Head of caudate nucleus (tissue), 42 donors: ENCODE measurements at places on chromosomes 5 and 9.
A peak's percentile ranks its signal among the peaks of the same experiment; 100 is the strongest.

DNA sequence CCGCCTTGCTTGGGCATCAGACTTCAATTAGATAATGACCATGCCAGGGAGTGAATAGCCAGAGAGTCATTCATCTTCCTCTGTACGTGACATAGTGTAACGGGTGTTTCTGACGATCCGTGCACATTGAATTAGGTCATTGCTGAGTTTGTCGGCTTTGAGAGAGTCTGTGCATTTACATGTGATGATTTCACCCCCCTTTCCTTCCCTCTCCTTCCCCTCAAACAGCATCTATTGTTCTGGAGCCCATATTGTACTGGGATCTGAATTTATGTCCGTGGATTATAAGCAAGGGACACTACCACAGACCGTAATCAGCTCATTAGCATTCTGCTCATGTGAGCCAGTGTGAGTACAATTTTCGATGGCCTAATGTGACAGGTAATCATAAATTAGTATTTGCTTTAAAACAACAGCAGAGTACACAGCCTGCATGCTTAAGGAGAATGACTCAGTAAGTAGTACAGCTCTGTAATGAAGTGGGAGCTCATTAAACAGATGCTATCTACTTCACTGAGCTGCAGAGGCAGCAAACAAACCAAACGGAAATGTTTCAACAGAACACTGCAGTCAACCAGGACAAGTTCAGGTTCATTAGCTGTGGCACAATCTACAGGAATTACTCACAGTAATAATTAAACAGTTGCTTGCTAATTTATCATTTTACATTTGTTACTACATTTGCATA is 302.1 kb downstream of the CSNK1G3 start:
- DNase-seq: no peak

DNA sequence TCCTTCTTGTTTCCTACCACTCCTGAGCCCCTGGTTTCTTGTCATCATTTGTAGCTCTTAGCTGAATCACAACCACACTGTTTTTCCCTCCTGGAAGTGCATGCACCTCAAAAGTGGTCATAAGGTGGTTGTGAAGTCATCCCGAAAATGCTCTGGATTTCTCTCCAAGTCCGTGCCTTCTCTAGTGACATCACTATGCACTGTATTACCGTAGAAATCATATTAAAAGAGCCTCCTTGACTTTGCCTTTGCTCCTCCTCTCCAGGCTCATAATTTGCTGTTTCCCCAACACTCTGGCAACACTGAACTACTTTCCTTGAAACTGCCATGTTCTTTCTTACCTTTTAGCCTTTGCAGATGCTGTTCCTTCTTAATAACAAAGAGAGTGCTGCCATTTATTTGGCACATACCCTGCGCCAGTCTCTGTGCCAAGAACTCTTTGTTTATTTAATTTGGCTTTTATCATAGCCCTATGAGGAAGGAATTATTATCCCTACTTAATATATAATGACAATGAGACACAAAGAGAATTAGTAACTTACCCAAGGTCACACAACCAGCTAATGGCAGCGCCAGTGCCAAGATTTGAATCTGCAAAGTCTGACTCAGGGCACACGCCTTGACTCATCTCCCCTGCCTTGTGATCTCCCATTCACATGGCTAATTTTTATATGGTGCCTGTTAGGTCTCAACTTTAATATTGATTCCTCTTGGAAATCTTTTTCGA is 115.4 kb downstream of the KIF4B start:
- DNase-seq: no peak

- DNase-seq: no peak
Measured at GRCh38 chr9:113525831-113526230, 62.3 kb downstream of the RGS3 start.

DNA sequence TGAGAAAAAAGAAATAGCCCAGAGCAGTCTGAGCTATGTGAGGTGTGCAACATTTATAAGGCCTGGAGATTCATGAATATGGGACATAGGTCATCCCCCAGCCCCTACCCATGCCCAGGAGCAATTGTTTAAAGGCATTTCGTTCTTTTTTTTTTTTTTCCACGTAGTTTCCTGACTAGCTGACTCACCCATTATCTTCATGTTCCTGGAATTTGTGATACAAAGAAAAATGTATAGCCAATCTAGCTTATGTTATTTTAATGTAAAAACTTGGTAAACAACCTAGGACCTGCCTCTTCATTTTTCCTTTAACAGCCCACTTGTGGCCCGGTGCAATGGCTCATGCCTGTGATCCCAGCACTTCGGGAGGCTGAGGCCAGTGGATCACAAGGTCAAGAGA is 81.3 kb downstream of the OSTF1 start:
- no peak for DNase-seq

DNA sequence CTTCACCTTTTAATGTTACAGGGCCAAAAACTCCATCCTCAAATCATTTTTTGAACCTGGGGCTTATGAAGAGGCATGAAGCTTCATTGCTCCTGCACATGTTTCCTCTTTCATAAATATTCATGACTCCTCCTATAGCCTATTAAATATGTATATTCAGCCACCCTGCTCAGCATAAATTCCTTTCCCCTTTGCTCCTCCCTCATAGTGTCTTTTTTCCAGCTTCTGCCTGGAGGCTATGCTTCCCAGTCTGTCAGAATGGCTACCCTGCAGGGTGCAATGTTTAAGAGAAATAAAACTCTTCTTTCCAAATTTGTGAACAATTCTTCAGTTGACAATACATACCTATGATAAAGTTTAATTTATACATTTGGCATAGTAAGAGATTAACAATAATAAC is 1082.9 kb upstream of the CDH18 start:
- DNase-seq: no peak

GRCh38 chr5:126515337-126515736 is 79.7 kb downstream of the ALDH7A1 start:
- DNase-seq: no peak

- no peak for DNase-seq
Measured at GRCh38 chr5:57493034-57493433, 10.4 kb upstream of the ACTBL2 start.

DNA sequence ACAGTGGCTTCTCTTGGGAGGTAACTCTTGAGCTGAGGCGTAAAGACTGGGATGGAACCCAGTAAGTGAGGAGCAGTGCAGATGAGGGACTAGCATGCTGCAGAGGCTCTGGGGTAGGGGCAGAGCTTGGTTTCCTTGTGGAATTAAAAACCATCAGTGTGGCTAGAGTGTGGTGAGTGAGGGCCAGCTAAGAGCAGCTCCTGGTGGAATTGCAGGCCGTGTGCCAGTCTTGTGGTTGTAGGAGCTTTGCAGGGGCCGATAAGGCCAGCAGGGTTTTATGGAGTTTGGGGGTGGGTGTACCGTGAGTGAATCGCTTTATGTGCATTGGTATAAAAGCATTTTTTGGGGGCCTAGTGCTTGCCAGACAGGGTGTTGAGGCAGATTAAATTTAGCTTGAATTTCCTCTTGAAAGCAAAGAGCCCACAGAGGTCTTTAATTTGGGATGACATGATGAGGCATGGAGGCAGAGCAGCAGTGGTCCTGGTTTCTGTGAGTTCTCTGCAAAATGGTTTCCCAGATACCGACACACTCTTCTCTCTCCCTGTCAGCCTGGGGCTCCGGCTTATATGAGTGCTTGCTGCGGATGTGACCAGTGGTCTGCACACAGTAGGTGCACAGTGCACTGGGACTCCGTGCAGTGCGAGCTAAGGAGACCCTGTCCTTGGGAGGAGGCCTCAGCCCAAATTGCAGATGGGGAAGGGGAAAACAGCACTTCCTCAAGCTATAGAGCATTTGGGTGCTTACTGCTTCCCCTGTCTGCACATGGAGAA is 176.4 kb upstream of the PITX1 start:
- no peak for DNase-seq

DNA sequence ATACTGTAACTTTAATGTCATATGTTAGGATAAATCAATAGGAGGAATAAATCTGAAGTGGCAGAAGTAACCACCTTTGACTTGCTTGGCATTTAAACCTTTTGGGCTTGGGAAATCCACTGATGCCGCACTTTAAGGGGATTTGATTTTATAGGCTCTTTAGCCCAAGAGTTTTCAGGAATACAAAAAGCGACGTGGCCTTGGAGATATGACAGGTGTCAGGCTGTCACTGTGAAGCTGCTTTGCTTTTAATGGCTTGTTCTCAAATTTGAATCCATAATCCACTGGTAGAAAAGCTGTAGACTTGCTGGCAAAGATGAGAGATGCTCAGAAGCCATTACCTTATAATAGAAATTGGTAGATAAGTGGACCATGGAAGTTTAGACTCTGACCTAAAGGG is 71.6 kb downstream of the GABRG2 start:
- DNase-seq: no peak

DNA sequence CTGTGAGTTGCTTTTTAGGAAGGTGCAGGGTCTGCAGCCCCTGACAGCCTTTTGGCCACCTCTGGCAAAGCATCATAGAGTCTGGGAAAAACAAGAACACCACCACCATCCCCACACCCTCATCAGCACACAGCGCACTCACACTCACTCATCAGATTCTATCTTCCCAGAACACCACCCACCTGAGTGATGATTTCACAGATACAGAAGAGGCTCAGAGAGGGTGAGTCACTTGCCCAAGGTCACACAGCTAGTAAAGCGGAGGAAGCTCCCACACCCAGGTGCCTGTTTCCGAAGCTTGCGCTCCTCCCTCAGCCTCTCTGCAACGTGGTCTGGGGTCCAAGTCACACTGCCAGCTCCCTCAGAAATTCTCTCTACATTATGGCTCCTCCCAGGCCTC is 41.8 kb upstream of the HRH2 start:
- DNase-seq: no peak

- DNase-seq: no peak
Measured at GRCh38 chr5:166441-167372, 24.6 kb upstream of the LRRC14B start.

- no peak for DNase-seq
Measured at GRCh38 chr5:172048539-172049101, 42.2 kb upstream of the FBXW11 start.

- peak; percentile 85 for DNase-seq
Measured at GRCh38 chr9:34899535-34900158, 58.4 kb upstream of the PHF24 start.

DNA sequence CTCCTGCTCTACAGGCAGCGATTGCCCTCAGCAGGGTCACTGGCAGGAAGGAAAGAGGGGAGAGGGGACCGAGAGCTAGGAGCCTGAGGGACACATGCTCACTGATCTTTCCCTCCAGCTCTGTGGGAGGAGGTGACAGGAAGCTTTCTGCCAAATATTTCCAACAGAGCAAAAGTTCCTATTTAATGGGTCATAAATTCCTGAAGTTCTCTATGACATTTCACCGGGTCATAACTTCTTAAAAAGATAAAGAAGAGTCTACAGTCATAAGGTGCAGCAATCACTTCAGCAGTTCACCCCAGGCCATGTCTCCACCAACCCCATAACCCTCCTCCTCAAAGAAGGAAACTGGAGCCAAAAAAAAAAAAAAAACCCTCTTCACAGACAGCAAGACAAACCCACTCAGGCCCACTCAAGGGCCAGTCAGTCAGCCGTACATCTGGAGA is 481.1 kb downstream of the NR2F1-AS1 start:
- no peak for DNase-seq

GRCh38 chr9:136433849-136434579 is 5.6 kb downstream of the INPP5E start:
- DNase-seq: no peak

GRCh38 chr5:97545446-97545845 is 362.4 kb upstream of the RIOK2 start:
- no peak for DNase-seq

DNA sequence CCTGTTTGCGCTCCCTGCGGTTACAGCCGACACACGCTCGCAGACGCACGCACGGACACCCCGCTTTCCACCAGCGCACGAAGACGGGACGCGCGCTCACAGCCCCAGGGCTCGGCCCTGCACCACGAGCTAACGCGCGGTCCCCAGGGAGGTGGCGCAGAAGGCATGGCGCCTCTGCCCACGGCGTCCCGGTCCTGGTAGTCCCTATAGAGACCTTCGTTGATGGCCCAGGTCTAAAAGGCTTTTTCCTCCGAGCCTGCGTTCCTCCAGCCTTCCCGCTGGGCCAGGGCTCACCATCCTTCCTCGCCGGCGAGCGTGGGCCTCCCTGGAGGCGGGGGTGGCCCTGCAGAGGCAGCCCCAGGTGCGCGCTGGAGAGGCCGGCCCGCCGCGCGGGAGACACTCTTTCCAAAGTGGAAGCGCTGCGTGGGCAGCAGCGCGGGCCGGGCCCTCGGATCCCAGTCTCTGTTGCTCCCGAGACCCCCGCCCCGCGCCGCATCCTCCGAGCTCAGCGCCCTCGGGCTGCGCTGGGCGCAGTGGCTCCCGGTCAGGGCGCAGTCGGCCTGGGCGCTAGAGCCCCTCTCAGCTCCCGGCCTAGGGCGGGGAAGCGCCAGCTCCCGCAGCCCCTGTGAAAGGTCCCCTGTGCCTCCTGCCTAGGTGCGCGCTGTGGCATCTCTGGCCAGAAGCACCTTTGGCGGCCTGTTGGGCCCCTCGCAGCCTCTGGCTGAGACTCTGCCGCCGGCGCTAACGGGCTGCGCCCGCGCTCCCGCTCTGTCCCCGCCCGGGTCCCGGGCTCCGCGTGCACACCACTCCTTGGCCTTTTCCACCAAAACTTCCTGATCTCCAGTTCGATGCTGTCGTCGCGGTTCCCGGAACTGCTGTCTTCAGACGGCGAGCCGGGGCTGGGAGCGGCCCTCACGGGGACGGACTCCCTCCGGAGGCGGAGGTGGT is 31.9 kb upstream of the FANCC start:
- DNase-seq: no peak

DNA sequence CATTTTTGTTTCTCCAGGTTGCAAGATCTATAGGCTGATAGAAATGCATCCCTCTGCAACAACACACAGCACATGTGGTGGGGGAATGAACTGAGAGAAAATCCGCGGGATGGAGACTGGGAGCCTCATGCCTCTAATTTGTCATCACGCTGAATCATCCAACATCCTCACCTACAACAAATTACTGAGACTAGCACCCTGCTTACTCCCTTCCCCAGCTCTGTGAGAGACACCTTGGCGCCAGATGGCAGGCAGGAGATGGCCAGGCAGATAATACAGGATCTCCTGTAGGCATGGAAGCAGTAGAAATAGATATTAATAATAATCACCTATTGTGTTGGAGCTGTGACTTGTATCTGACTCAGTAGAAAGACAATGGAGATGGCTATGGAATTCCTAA is 276.9 kb downstream of the SEMA5A start:
- DNase-seq: no peak

GRCh38 chr5:159915904-159916840 is at the start of gene ADRA1B:
ADRA1B (plus strand) TSS chr5:159916482; CDS start chr5:159916906, 424 bp downstream.
- DNase-seq: peak; percentile 55

- no peak for DNase-seq
Measured at GRCh38 chr9:7996558-7996957, 197.0 kb upstream of the DMAC1 start.

GRCh38 chr5:52692039-52692438 is 95.7 kb upstream of the ITGA1 start:
- DNase-seq: no peak

DNA sequence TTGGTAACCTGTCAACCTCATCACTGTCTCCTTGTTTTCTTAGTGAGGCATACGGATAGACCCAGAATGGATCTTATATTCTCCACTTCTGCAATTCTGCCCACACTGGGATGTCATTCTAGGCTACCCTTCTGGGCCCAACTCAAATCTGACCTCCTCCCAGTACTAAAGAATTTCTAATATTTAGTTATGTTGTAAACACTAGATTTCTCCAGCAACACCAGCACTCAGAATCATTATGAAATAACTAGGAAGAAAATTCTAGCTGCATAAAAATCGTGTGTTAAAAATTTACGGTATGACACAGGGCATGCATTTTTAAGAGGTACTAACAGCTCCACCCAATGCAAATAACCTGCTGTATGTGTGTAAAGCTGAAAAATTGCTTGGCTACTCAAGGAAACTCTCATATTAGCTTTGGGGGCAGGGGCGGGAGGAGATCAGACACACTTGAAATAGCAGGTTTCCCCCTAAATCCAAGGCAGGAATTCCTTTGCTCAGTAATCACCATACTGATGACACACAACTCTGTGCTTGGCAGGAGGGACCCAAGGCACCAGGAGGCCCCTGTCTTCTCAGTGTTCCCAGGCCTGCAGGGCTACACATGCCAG is 27.3 kb downstream of the MACROH2A1 start:
- DNase-seq: no peak
